Stimulated activated CD4-positive, alpha-beta T cell treated with anti-CD3 and anti-CD28 coated beads, Interleukin-2, amount 100 ng/mL, for 24 hours (primary cell): ENCODE measurements at places on chromosomes 11 and 22.

DNA sequence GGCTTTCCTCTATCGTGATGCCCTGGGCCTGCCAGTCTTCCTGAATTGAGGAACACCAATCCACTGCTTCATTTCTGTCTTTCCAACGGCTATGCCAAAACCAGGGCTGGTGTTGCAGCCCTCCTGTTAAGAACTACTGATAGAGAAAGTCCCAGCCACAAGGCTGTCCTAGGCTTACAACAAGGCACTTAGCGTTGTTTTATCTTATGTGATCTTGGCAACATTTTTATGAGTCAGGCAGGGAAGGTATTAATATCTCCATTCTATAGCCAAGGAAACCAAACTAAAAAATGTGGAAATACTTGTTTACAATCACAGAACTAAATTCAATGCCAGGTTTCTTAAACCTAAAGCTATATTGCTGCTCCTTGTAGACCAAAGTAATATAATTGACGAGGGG lies 89.9 kb upstream of the AMOTL1 start:
- no peak for DNase-seq

DNA sequence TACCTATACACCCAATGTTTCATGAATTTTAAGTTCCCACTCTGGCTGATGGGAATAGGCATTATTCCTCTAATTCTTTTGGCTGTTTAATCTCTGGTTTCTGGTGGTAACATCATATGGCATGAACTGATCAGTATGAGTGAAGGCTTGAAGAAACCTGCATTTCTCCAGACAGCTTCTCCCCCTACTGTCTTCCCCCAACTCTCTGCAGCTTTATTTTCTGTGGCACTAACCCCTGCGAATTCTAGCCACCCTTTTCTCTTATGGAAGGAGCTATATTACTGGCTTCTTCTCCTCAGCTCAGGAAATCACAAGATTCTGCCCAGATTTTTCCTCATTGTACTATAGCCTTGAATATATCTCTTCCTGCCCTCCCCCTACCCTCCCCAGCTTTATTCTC lies 57.1 kb downstream of the CASP12 start:
- no peak for DNase-seq

DNA sequence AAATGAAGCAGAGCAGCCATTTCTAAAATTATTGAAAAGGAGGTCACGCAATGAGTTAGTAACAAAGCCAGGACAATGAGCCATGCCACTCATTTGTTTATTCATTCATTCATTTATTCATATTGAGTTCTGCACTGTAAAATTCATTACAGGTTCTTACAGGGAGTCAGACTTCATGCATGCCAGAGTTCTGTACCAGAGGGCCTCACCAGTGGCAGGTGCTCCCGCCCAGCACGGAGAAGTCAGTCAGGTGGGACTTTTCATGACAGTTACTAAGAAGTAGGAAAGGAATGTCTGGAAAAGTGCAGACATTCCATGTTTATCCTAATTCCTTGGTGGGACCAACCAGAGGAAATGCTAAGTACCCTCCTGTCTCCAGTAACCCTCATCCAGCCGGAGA lies 217.5 kb upstream of the BLID start:
- no peak for DNase-seq

GRCh38 chr11:121657146-121657545 lies 204.4 kb upstream of the SORL1-AS1 start:
- DNase-seq, result no peak

DNA sequence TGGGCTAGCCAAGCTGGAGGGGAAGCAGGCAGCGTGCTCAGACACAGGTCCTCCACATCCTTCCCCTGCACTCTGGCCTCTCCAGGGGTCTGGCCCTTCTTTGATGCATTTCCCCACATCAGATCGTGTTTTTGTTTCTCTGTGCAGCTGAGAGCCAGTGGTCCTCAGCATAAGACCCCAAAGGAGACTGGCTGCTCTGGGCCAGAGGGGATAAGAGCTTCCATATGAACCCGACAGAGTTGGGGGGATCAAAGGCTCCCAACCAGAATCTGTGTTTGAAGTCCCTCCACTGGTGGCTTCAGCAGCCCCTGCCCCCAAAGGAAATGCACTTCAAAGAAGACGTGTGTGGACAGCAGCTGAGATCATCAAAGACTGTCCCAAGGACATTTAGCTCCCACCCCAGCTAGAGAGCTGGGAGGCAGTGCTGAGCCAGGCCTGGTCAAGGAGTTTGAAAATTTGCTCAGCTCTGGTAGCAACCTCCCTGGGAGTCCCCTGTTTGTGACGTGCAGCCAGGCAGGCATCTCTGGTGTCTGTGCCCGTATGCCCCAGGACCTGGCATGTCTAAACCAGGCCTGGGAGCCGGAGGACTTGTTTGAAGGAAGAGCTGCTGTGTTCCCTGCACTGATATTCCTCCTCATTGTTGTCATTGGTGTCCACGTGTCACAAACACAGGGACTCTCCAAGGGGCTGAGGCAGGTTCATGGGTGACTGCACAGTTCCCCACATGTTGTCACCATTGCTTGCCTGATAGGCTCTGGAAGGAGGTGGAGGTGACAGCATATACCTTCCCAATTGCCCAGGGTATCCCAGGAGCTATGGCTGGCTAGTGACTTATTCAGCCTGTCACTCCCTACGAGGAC lies 99.0 kb downstream of the AMOTL1 start:
- DNase-seq, result no peak

GRCh38 chr11:43489869-43490465 lies 131.2 kb downstream of the TTC17 start:
- no peak for DNase-seq
